Cardiac muscle cell (in vitro differentiated cells and primary cell): ENCODE measurements at places on chromosomes 6 and 20. TPM values are rescaled to one million over a fixed set of nuclear protein-coding genes. Genes with fewer than 3 reads are reported as not detected.

The HTR1B gene
- 2.2 and 6.4 TPM in 2 replicates for total RNA-seq

The VARS2 gene
- 59.3 and 61.3 TPM in 2 replicates for total RNA-seq

The DYNLT2 gene
- total RNA-seq = 1.9 and 2.9 TPM in 2 replicates

The RBM24 gene
- 194 and 316 TPM in 2 replicates for total RNA-seq

The RRAGD gene
- total RNA-seq = 32.4 and 33.2 TPM in 2 replicates

The FGD2 gene
- total RNA-seq = not detected in 2 replicates

The STMN3 gene
- total RNA-seq = 6.6 and 18.4 TPM in 2 replicates

The INSM1 gene
- not detected in 2 replicates for total RNA-seq

The LHFPL5 gene
- total RNA-seq = not detected in 2 replicates

The PEDS1 gene
- 36.9 and 38.4 TPM in 2 replicates for total RNA-seq

The TTK gene
- total RNA-seq = 4.5 and 45.2 TPM in 2 replicates

The SLC52A3 gene
- 0.12 TPM in 1 of 2 replicates, not detected in the other for total RNA-seq

The TXNDC5 gene
- total RNA-seq = 73.1 and 104 TPM in 2 replicates

The BPIFB2 gene
- total RNA-seq = not detected in 2 replicates

The BPIFB1 gene
- total RNA-seq = not detected in 2 replicates

The CLIC5 gene
- 11.2 and 24.5 TPM in 2 replicates for total RNA-seq

The PLA2G7 gene
- total RNA-seq = not detected in 2 replicates

The CTCFL gene
- total RNA-seq = 0.09 TPM in 1 of 2 replicates, not detected in the other

The PTGIS gene
- total RNA-seq = 5.3 and 7.8 TPM in 2 replicates

The NUDT3 gene
- 26.1 and 29.1 TPM in 2 replicates for total RNA-seq

The OLIG3 gene
- not detected in 2 replicates for total RNA-seq

The RIMS4 gene
- total RNA-seq = 4.3 and 5.3 TPM in 2 replicates

The LAMA2 gene
- total RNA-seq = 52.0 and 78.1 TPM in 2 replicates

The GHRH gene
- total RNA-seq = 0.63 and 1.1 TPM in 2 replicates

The TPBG gene
- 13.2 and 14.3 TPM in 2 replicates for total RNA-seq

The EFCAB8 gene
- not detected in 2 replicates for total RNA-seq

The COL12A1 gene
- total RNA-seq = 0.66 and 3.4 TPM in 2 replicates

The NNAT gene
- 3.6 and 4.2 TPM in 2 replicates for total RNA-seq

The LSM2 gene
- 58.9 and 64.2 TPM in 2 replicates for total RNA-seq

The LCA5 gene
- 3.5 and 5.9 TPM in 2 replicates for total RNA-seq

The SLC2A10 gene
- 15.6 and 20.1 TPM in 2 replicates for total RNA-seq

The SLC17A1 gene
- not detected in 2 replicates for total RNA-seq

The LY6G6C gene
- total RNA-seq = not detected in 2 replicates

The BPI gene
- total RNA-seq = not detected in 2 replicates

The TAGAP gene
- not detected in 2 replicates for total RNA-seq

The AHCY gene
- total RNA-seq = 229 and 263 TPM in 2 replicates

The ARMC12 gene
- 0.56 and 4.1 TPM in 2 replicates for total RNA-seq

The EXOC2 gene
- 24.1 and 29.2 TPM in 2 replicates for total RNA-seq

The LPA gene
- 0.15 TPM in 1 of 2 replicates, not detected in the other for total RNA-seq

The ATP9A gene
- total RNA-seq = 15.2 and 16.9 TPM in 2 replicates

The UNC93A gene
- total RNA-seq = not detected in 2 replicates

The C6orf58 gene
- total RNA-seq = not detected in 2 replicates
